Activated CD4-positive, alpha-beta T cell treated with anti-CD3 and anti-CD28 coated beads, Interleukin-2, amount 10 ng/mL, durations not matched to agents 24 days and 14 days (primary cell): ENCODE measurements at places on chromosomes 3 and 15. TPM values are rescaled to one million over a fixed set of nuclear protein-coding genes. Genes with fewer than 3 reads are reported as not detected.

Gene SERPINI1
- total RNA-seq: 0.49 and 0.57 TPM in 2 replicates

Gene ATOSA
- total RNA-seq: 9.3 and 13.4 TPM in 2 replicates

DNA sequence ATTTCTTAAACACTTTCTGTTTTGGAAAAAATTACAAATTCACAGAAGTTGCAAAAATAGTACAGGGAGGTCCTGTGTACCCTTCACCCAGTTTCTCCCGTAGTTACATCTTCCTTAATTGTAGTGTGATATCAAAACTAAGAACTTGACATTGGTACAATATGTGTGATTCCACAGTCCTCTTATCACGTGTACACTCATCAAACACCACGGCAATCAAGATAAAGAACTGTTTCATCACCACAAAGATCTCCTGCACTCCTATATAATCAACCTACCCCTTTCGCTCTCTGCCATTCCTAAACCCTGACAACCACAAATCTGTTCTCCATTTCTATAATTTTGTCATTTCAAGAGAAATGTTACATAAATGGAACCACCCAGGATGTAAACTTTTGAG, 31.4 kb downstream of the POMGNT2 start:
- DNase-seq: no peak

DNA sequence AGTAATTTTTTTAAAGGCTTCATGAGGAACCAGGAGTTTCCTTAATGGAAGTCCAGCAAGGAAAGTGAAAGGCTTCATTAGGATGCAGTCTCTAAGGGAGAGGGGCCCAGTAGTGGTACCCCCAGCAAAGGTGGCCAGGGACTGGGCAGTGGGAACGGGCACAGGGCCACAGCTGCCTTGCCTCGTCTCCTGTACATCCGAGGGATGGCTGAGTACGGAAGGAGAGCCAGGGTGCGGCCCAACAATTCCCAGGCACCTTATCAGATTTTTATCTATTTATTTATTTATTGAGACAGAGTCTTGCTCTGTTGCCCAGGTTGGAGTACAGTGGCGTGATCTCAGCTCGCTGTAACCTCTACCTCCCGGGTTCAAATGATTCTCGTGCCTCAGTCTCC, 14.5 kb downstream of the SEMA3G start:
- no peak for DNase-seq

DNA sequence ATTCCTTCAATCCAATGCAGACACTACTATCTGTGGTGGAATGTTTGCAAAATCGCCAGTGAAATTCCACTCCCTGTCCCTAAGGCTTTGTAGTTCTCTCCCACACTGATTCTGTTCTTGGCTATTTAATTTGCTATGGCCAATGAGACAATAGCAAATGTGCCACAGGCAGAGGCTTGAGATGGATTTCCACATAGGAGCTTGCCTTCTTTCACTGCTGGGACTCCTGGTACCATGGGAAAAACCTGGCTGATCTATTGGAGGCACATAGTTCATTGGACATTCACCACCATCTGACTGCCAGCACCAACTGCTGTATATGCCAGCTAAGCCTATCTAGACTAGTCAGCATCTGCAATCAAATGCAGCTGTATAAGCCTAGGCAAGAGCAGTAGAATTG, 103.8 kb downstream of the NR1D2 start:
- no peak for DNase-seq

DNA sequence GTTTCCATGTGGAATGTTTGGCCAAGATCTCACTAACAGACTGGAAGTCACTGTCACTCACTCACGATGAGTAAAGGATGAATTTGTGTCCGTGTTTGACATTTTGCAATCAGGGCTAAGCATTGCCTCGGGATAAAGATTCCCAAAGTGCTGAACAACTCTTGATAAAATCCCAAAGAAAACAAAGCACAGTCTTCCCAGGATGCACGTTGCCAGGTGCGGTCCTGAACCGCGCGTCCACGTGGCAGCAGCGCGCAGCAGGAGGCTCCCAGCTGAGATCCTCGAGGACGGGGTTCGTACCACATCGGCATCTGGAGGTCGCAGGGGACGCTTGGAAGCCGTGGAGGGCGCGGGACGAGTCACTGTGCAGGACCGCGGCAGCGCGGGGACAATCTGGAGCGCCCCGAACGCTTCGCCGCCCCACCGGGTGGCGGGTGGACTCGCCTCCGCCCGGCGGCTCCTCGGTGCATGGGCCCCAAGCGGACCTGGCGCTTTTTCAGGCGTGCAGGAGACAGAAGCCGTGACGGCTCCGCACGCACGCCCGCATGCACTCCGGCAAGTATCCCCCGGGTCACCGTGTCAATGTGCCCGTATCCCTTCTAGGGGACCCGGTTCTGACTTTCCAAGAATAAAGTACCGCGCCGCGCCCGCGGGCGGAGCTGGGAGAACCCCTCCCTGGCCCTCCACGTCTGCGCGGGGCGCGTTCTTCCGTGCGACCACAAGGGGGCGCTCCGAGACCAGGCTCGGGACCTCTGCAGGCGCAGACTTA, 17.7 kb downstream of the CPN2 start:
- peak; percentile 98 for DNase-seq

- no peak for DNase-seq
These were observed 38.3 kb downstream of the COMMD2 start for GRCh38 chr3:149713730-149714654.

GRCh38 chr3:47802734-47803479, at the start of gene DHX30:
Gene DHX30, plus strand, starts transcription at chr3:47803138. Its CDS starts 7,546 bp downstream, at chr3:47810684.
- peak; percentile 96 for DNase-seq

DNA sequence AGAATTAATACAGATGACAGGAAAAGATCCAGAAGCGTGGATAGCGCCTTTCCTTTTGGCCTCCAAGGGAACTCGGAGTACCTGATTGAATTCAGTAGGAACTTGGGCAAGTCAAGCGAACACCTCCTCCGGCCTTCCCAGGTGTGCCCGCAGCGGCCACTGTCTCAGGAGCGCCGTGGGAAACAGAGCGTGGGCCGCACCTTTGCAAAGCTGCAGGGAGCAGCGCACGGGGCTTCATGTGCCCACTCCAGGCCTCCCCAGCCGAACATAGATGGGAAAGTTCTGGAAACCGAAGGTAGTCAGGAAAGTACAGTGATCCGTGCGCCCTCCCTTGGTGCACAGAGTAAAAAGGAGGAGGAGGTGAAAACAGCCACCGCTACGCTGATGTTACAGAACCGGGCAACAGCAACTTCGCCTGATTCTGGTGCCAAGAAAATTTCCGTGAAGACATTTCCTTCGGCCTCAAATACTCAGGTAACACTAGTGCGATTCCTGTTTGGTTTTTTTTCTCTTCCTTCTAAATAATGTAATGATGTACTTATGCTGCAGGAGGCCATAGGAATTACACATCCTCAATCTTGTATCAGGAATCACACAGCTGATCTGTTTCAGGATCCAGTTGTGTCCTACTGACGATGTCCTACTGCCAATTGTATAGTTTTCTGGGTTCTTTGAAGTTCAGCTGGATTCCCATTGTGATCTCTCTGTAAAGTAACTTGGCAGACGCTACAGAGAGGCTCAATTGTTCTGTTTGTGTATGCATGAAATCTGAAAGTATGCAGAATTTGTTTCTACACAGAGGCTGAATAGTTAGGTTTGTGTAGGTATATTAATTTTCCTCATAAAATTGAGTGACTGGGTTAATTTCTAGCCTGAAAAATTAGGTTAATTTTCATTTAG, 63.1 kb downstream of the CGNL1 start:
- no peak for DNase-seq
